ENCODE measurements at places on chromosomes 12 and 14. TPM values are rescaled to one million over a fixed set of nuclear protein-coding genes. Genes with fewer than 3 reads are reported as not detected.

The PRKD1 gene
- not detected for total RNA-seq

- peaks cover 17% of the 10 kb centered on the region for H3K4me1 ChIP-seq
- DNase-seq, result peak; percentile 92
- no peaks in the 10 kb centered on the region for H3K27me3 ChIP-seq
Measured at GRCh38 chr14:81170104-81170828, 50.5 kb downstream of the GTF2A1 start.

- peaks cover 2% of the 10 kb centered on the region for H3K27me3 ChIP-seq
- H3K27ac ChIP-seq, result no peak overlapping the region
- H3K36me3 ChIP-seq, result no peaks in the 10 kb centered on the region
- H3K4me1 ChIP-seq, result no peaks in the 10 kb centered on the region
- H3K4me3 ChIP-seq, result no peak overlapping the region
Measured at GRCh38 chr14:24959791-24960331, 90.1 kb downstream of the STXBP6 start.

The TAS2R13 gene
- total RNA-seq, result not detected

The UNC79 gene
- not detected for total RNA-seq

DNA sequence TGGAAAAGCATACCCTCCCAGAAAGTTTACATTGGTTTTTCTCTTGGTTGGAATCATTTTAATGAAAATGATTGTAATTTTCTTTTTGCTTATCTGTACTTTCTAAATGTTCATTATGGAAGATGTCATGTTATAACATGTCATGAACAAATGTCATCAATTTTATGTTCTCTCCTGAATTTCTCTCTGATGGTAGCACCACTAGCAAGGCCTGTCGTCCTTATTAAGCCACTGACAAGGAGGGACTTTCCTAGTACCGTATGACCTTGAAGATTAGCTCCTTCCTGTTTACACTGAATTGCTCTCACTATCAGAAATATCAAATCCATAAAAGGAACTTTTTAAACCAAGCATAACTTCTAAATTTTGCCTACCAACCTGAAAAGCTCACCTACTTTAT lies 99.0 kb downstream of the ESR2 start:
- H3K4me1 ChIP-seq, result peaks cover 54% of the 10 kb centered on the region
- DNase-seq, result no peak
- peak overlapping the region; percentile 75 for H3K27ac ChIP-seq
- no peaks in the 10 kb centered on the region for H3K27me3 ChIP-seq

DNA sequence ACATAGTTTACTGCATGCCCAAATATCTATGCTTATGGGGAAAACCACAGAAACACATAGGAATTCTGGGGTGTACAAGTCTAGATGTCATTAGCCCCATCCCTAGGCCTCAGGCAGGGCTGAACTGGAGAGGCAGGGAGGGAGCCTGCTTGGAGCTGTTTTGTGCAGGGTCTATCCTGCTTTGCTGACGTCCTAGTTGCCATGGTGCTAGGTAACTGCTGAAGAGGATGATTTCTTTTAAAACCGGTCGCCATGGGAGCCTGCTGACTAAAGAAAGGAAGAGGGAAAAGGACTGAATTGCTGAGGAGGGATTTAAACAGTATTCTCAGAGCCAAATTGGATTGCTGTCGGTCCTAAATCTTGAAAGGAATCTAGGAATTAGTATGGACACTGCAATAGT lies 10.7 kb downstream of the GPR19 start:
- no peak for DNase-seq
- H3K27ac ChIP-seq, result no peak overlapping the region

DNA sequence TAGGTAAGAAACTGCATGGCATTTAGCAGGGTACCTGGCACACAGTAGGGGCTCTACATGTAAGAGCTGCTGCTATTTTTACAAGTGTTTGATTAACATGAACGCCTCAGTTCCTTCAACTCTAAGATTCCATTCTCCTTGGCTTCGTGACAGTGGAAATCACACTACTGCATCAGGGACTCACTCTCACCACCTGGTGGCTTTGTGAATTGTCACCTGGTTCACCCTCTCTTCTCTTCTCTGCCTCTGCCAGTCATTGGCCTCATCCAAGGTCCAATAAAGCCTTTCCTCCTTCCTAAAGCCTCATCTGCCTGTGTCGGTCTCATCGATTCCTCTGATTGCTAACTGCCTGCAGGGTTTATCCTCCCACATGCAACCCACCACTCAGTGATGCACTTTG lies 476.4 kb downstream of the VRK1 start:
- H3K4me1 ChIP-seq, result peaks cover 12% of the 10 kb centered on the region
- DNase-seq, result no peak
- H3K36me3 ChIP-seq, result no peaks in the 10 kb centered on the region
- no peak overlapping the region for H3K27ac ChIP-seq
- H3K27me3 ChIP-seq, result peaks cover 2% of the 10 kb centered on the region

The SAMD15 gene
- total RNA-seq, result 0.38 TPM

DNA sequence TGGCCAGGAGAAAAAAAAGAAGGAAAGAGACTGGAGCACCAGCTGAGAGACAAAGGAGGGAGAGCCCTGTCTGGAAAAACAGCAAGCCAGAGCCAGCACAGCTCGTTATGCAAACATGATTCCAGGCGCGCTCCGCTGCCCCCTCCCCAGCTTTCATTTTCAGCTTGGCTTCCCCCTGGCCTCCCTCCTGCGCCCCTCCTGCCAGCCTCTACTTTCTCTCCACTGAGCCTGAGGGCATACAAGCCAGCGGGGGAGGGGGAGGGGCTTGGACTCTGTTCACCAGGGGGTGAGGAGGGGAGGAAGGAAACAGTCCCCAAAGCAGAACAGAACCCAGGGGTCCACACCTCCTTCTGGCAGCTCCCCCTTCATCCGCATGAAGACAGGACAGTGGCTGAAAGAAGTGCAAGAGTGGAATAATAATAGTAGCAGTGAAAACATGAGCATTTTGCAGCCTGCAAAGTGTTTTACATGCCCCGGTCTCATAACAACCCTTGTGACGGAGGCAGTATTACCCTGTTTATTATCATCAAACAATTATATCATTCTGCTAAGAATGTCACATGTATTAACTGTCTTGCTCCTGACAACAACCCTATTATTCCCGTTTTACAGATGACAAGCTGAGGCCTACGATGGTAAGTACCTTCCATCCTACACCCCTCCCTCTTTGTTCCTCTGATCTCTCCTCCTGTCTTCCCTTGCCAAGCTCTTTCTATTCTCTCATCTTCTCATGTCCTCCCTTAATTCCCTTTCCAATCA lies 24.2 kb downstream of the SMUG1 start:
- peaks cover under 1% of the 10 kb centered on the region for H3K36me3 ChIP-seq
- DNase-seq, result no peak
- no peak overlapping the region for H3K4me3 ChIP-seq

- no peak overlapping the region for H3K4me3 ChIP-seq
- no peak for DNase-seq
- H3K27me3 ChIP-seq, result no peaks in the 10 kb centered on the region
- no peaks in the 10 kb centered on the region for H3K4me1 ChIP-seq
- no peak overlapping the region for H3K27ac ChIP-seq
- H3K36me3 ChIP-seq, result no peaks in the 10 kb centered on the region
Measured at GRCh38 chr12:43167691-43168090, 384.3 kb downstream of the ADAMTS20 start.

The ARMH4 gene
- not detected for total RNA-seq

The PLEKHD1 gene
- 0.05 TPM for total RNA-seq

The BLTP3B gene
- total RNA-seq, result 53.9 TPM

The INHBE gene
- total RNA-seq, result 0.34 TPM

The PTHLH gene
- total RNA-seq, result not detected

Measured in activated CD4-positive, alpha-beta memory T cell treated with anti-CD3 and anti-CD28 coated beads for 36 hours (primary cell).